ENCODE measurements at places on chromosomes 7 and 10.

GRCh38 chr10:71358277-71358676 lies 38.4 kb upstream of the CDH23 start:
- no peak for DNase-seq

GRCh38 chr7:14209896-14210484 lies 220.5 kb upstream of the ETV1 start:
- DNase-seq = no peak

DNA sequence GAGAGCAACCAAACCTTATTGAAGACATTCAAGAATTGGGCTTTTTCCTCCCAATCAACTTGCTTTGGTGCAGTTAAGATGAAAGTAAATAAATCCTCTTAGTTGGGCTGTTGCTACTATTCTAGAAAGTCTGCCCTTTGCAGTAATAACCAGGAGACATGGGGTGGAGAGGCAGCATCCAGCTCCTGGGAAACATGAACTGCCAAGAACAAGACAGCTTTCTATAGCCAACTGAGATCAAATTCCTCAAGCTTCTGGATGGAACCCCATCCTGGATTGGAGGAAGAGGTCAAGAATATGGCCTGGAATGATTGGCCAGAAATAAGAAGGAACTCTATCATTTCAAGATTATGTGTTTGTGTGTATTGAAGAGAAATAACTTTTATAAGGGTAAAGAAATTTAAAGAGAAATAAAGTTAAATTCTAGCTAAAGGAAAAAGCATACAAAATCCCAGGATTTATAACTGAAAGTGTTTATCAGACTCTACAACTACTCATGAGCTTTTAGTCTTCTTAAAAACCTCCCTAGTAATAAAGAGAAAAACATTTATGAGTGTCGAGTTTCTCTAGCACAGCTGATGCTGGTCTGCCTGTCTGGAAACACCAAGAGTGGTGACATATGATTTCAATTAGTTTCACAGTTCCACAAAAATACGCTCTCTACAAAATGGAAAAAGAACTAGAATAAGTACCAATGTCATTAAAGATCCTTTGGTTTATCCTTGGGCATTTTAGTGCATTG lies 70.1 kb upstream of the COL1A2 start:
- no peak for DNase-seq

- no peak for DNase-seq
Measured at GRCh38 chr10:120503689-120504088, 46.7 kb downstream of the PLPP4 start.

- DNase-seq = no peak
Measured at GRCh38 chr7:129807863-129808262, 144.9 kb downstream of the UBE2H start.

DNA sequence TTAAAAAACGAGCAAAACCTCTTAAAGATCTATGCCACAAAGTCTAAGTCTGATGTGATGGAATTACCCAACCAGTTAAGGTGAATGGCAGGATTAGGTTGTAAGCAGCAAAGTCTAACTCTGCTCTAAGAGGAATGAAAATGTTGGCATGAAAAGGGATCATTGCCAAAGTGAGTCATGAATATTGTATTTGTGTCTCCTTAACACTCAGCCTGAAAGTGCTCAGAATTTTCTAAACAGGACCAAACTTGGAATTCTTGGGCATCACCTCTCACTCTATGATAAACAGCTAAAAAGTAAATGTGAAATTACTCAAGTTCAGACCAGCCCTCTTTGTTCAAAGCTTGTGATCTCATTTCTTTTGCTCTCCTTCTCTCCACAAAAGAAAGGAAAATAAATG lies 27.0 kb downstream of the PPP1R3A start:
- no peak for DNase-seq

GRCh38 chr7:35035511-35035961 lies 1.7 kb downstream of the DPY19L1 start:
- peak; percentile 16 for DNase-seq

- no peak for DNase-seq
Measured at GRCh38 chr10:94076325-94076841, 82.7 kb downstream of the PLCE1 start.

DNA sequence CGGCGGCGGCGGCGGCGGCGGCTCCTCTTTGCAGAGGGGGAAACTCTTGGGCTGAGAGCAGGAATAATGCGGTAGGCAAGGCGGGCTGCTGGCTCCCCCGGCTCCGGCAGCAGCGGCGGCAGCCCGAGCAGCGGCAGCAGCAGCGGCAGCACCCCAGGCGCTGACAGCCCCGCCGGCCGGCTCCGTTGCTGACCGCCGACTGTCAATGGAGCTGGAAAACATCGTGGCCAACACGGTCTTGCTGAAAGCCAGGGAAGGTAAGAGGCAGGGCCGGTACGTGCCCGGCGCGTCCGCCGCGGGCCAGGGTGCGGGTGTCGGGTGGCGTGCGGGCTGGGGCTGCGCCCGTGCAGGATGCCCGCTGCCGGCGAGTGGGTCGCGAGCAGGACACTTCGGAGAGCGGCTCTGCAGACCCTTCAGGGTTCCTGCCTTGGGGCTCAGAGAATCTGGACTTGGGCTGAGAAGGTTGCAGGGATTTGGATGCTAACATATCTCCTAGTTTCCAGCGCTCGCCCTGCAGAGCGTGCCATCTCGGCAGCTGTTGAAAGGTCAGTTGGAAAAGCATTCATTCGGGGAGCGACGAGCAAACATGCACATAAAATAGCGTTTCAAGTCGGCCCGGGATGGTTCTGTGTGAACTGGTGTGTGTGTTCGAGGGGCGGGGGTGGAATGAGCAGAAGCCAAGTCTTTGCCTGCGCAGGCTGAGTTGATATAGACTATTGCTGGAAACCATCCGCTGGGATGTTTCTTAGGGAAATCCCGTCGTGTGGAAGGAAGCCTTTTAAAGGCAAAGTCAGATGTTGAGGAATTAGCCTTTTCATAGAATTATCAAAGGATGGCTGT lies 562 bp downstream of the GRK5 start:
- peak; percentile 40 for DNase-seq

DNA sequence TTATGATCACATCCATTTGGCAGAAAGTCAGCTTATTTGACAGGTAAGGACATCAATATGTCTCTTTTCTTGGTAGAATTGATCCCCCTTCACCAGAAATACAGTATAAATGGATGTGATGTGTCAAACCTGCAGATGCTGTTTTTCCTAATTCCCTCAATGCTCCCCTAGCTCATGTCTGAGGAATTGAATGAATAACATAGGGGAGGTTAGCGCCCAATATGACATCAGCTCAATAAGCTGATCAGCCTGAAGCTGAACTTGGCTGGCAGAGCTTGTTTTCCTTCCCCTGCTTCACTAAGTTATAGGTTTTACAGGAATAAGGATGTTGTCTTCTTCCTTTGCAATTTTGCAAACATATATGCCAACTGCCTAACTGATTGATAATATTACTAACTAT lies 132.5 kb downstream of the REEP3 start:
- DNase-seq = no peak
